ENCODE measurements at places on chromosomes 7 and 10. TPM values are rescaled to one million over a fixed set of nuclear protein-coding genes. Genes with fewer than 3 reads are reported as not detected.

- no peak for DNase-seq
Measured at GRCh38 chr7:46744957-46745706, 824.1 kb upstream of the IGFBP3 start.

- no peak for DNase-seq
Measured at GRCh38 chr10:131915484-131915883, 14.7 kb downstream of the PPP2R2D start.

NPSR1 gene
- not detected for polyA plus RNA-seq

DNA sequence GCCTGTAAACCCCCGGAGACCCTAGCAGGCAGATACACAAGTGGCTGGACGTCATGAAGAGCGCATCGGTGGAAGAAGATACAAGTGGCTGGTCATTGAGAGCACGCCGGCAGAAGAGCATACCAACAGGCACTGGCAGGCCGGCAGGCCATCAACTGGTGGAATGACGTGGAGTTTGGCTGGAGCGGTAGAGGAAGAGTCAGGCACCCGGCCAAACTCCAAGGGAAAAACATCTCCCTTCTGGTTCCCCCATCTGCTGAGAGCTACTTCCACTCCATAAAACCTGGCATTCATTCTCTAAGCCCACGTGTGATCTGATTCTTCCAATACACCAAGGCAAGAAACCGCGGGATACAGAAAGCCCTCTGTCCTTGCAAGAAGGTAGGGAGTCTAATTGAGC lies 113.4 kb upstream of the NPSR1 start:
- DNase-seq, result no peak

OPN4 gene
- not detected for polyA plus RNA-seq

GRCh38 chr10:34574353-34574934 lies 240.7 kb downstream of the PARD3 start:
- no peak for DNase-seq

GRCh38 chr7:148782757-148783456 lies 84.2 kb downstream of the CUL1 start:
- DNase-seq, result no peak

ATOH7 gene
- 1.7 TPM for polyA plus RNA-seq

DNA sequence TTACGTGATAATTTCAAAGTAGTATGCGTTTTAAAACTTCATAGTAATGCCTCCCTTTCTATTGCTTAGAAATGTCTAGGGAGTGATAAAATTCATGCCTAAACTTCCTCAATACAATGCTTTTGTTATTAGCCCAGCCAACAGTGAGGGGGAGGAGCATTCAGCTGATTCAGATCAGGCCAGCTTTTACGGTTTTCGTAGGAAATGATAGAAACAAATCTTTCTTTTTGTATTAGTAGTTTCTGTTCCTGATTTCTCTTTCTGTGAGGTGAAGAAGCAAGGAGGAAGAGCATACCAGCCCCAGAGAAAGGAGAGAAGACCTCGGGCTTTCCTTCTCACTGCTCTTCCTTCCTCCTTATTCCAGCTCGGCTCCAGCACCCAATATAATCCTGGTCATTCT lies 35.2 kb upstream of the ITPRID1 start:
- DNase-seq, result no peak

DNA sequence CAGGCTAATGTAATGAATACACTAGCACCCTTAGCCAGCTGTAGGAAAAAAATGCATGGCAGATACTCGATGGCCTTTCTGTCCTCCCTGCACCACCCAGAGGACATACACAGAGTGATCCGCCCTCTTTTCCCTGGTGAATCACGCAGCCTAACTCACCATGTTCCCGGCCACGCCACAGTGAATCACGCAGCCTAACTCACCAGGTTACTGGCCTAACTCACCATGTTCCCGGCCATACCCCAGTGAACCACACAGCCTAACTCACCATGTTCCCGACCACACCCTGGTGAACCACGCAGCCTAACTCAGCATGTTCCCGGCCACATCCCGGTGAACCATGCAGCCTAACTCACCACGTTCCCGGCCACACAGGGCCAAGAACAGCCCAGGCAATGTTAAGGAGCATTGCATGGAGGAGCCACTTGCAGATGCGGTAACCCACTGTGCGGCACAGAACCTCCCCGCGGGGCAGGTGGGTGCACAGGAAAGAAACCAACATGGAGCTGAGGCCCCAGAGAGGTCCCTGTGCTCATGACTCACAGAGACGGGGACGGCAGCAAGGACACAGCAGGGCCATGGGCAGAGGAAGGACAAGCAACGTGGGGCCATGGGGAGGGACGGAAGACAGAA lies 508.5 kb downstream of the DNAJB6 start:
- DNase-seq, result no peak

HHEX gene
- polyA plus RNA-seq, result 7.6 TPM

- no peak for DNase-seq
Measured at GRCh38 chr10:100348389-100348927, 1.4 kb downstream of the SCD start.
